NCI-H748 treated with DMSO at 0.1 percent for 48 hours (cell line): ENCODE measurements at places on chromosomes 4 and X.

DNA sequence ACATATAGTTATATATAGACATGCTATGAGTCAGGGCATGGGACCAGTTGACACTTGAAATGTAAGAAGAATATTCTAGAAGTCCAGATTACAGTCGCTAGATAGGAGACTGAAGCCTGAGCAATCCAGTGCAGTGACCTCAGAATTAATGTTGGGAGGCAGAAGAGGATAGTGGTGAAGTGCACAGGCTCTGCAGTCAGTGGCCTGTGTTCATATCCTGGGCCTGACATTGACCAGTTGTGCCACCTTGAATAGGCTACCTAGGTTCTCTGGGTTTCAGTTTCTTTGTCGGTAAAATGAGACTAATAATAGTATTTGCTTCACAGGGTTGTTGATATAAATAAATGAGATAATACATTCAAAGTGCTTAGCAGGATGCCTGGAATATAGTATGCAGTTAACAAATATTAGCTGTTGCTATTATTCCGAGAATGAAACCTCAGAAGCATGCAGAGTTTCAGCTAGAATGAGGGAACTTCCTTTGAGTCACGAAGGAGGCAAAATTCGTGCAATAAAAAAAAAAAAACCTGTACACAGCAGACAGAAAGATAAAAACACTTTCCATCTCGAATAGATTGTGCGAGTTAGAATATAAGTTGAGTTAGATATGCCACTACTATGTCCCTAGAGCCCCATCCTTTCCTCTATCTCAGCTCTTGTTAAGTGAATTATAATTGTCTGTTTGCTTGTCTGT, 4.0 kb upstream of the SH2D1A start:
- DNase-seq: no peak

GRCh38 chr4:138627096-138627495, 384.9 kb upstream of the SLC7A11 start:
- no peak for DNase-seq

GRCh38 chr4:122167369-122167768, 15.2 kb downstream of the BLTP1 start:
- no peak for DNase-seq

GRCh38 chr4:48234575-48234974, 35.1 kb downstream of the TEC start:
- DNase-seq: no peak

DNA sequence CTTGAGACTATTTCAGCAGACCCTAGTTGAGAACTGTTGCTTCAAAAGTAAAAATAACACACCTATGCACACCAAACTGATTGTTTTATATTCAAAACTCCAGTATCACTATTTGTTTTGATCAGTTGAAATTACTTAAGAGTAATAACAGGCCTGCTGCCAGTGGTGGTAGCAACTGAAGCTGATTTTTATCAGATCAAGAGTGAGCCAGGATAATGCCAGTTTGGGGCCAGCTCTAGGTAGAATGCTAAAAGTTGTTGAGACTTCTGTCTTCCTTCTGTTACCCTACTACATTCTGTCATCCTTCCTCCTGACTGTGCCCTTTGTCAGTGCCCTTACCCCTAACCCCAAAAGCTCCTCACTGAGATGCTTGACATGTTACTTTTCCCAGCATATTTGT, 228.7 kb upstream of the SPRY1 start:
- DNase-seq: no peak

GRCh38 chr4:146273204-146273901, 59.0 kb downstream of the REELD1 start:
- no peak for DNase-seq

GRCh38 chrX:54786967-54787366, 11.1 kb downstream of the ITIH6 start:
- peak; percentile 15 for DNase-seq

GRCh38 chrX:53272808-53273337, 8.5 kb downstream of the IQSEC2 start:
- no peak for DNase-seq

- no peak for DNase-seq
Measured at GRCh38 chr4:88989990-88990389, 67.0 kb downstream of the FAM13A start.

GRCh38 chr4:41334182-41334581, 77.5 kb downstream of the UCHL1 start:
- peak; percentile 55 for DNase-seq

GRCh38 chr4:102693262-102693850, 67.4 kb downstream of the MANBA start:
- DNase-seq: no peak

DNA sequence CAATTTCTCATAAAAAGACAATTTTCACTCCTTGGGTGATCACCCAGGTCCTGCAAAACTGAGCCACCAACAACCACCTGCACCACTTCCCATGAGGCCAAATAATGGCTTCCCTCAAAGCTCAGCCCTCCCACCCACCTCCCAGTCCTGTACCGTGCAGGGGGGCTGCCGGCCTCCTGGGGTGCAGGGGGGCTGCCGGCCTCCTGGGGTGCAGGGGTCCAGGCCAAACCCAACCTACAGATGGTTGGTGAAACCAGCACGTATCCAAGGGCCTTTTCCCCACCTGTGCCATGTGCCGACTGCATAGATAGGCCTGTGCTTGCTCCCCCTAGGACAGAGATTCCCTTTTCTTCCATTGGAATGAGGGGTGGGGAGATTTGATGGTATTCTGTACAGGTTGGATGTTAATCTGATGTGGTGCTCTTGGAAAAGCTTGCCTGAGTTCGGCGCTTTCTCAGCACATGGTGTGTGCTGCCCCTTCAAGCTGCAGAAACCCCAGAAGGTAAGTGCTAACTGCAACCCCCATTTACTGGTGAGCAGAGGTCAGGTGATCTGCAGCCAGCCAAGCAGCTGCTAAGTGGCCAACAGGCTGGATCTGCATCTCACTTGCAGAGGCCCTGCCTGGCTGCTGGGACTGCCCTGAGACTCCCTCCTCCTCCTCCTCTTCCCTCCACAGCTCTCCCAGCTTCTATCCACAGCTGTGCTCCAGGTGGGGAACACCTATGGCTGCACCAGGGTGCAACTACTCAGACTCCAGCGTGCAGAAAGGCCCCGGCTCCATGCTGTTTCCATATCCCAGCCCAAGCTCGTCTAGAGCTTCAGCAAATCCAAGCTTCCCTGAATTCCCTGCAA, 38.8 kb downstream of the FRG1 start:
- DNase-seq: no peak

DNA sequence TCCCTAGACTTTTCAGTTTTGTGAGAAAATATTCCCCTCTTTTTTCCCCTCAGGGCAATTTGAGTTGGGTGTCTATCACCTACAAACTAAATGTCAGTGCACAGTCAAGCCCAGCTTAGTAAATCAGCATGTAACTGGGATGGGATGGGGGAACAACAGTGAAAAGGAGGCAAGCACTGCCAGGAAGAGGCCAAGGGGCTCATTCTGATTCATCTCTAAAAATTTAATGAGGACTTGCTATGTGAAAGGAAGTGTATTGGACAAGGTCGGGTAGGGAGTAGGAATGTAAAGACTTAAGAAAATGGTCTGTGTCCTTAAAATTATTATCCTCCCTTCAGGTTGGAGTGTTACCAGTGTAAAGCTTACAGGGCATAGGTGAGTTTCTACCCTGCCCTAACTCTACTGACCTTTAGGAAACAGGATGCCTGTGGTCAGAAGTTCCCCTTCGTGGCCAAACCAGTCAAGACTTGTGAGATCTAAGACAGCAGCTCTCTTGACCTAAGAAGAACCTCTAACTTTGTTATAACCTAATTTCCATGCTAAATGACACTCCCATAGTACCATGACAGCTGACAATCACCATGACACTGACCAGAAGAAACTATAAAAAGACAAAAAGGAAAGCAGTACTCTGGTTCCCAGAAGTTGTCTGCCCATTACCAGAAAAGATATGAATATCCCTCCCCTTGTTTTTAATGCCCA, 194.4 kb upstream of the LDB2 start:
- DNase-seq: no peak

DNA sequence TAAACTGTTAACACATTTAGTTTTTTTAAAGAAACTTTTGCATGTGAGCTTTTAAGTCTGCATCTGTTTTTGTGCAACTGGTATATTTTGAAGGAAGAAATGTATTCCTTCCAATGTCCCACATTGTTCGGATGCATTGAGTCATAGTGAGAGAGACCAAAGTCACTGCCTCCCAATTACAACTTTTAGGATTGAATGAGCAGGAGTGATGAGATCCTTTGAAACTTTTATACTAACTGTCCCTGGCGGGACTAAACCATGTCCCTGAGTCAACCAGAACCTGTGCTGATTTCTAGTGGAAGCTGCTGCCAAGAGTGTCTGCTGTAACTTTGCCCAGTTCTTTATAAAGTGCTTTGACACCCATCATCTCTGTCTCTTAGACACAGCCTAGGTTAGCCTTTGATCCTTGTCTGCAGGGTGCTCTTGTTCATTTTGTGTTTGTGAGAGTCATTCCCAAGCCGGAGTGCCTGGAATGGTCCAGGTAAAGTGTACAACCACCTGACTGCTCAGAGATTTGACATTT, 122.7 kb downstream of the ZNF518B start:
- no peak for DNase-seq

GRCh38 chr4:21979196-21979595, 30.6 kb upstream of the KCNIP4 start:
- no peak for DNase-seq

- no peak for DNase-seq
Measured at GRCh38 chr4:108933046-108933445, 170.2 kb upstream of the ETNPPL start.

DNA sequence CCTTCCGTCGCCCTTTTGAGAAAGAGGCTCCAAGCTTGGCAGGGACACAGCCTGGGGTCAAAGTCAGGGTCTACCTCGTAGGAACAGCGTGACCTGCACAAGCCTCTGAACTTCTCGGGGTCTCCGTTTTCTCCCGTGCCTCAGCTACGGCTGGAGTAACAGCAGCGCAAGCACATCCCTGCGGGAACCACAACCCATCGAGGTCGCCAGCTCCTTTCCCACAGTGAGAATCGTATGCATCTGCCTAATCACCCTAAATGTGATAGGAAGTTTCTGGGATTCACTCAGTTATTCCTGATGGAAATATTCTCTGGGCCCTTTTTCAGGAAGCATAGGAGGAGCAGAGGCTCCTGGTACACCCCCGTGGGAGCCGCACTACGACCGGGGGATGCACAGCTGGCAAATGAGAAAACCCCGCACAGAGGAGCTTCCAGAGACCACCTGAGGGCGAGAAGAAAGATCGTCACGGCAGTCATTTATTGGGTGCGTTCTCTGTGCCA, 24.7 kb downstream of the PPP2R2C start:
- no peak for DNase-seq

DNA sequence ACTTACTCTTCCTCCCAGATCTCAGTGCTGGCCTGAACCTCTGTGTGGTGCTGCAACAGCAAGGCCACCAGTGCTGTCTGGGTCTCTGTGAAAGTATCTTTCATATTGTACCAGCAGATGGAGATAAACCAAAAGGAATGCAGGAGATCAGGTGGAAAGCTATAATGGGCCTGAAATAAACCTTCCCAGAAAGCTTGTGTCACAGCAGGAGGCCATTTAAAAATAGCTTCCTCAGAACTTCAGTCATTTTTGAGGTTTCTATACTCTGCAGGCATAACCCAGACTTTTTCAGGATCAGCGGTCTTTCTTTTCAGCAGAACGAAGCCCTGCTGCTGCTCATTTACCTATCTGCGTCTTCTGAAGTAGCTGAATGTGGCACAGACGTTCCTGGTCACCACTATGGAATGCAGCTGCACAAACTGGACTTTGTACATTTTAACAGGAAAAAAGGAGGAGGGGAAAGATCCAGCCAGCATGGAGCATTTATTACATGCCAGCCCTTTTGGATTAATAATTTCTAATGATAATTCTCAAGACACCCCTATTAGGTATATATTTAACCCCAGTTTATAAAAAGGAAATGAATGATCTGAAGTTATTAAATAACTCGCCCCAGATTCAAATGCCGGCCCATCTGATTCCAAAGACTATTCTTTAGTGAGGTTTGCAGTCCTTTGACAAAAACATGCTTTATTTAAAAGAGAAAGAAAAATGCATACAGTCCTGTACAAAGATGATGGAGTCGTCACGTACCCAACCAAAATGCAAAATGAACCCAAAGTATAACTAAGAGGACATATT, 119.7 kb downstream of the NFKB1 start:
- DNase-seq: peak; percentile 13

GRCh38 chrX:122868631-122869030, 315.4 kb upstream of the GRIA3 start:
- no peak for DNase-seq

- no peak for DNase-seq
Measured at GRCh38 chr4:146477054-146477453, 44.7 kb downstream of the SLC10A7 start.

DNA sequence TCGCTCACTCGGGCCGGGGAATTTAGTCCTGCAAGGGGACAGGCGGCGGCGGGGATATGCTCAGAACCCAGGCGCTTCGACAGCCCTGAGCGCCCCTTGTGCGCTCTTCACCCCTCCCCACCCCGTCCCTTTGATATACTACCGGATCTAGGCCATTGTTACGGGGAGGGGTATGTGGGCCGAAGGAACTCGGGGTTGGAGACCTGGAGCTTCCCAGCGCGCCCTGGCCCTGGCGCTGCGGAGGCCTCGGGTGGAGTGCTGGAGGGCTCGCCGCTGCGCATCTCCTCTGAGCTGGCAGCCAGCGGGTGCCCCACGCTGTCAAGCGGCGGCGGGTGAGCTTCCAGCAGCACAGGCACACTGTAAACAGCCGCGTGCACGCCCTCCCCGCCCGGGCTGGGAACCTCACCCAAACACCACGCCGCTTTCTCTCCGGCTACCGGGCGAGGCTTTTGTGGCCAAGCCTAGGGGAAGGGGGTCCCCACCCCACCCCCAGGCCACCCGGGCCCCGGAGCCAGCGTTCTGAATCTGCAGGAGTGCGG, 54.5 kb upstream of the BCOR start:
- peak; percentile 51 for DNase-seq

DNA sequence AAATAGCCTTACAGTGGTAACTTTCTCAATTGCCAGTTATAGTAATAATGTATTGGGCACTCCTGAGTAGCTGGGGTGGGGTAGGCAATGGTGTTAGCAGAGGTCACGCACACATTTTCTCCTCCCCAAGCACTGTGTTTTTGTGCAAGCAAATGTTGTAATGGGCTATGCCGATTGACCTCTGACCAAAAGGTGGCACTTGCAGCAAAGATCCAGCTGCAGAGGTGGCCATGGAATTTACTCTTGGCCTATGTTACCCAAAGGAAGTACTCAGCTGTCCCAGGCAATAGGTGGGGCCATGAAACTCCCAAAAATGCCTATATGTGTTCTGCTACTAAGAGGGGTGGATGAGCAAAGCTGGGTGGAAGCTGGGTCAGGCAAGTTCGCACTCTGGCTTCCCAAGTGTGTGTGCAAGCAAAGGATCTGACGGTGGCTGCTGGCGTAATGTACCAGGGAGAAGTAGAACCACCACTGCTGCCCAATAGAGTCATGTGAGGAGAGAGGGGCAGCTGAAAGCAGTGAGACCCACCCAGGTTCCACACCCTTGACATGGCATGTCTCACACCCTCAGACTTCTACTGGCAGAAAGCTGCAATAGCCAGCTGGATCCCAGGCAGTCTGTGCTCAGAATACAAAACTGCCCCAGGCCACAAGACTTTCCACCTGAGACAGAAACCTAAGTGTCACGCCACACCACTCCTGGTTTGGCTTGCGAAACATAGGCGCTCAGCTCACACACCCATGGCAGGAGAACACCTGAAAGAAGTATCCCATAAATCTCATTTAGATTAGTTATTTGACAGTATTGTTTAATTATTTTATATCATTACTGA, 353.3 kb upstream of the EMCN start:
- DNase-seq: no peak

GRCh38 chrX:129738466-129739308, at the start of gene XPNPEP2:
XPNPEP2 (plus strand) TSS chrX:129738979; CDS start chrX:129739214, 235 bp downstream.
- no peak for DNase-seq

- DNase-seq: no peak
Measured at GRCh38 chr4:81452452-81453006, 19.2 kb downstream of the RASGEF1B start.
